ENCODE measurements at places on chromosomes 12 and 14.

GRCh38 chr14:20627346-20628027, 14.0 kb downstream of the OR6S1 start:
- no peak for DNase-seq

DNA sequence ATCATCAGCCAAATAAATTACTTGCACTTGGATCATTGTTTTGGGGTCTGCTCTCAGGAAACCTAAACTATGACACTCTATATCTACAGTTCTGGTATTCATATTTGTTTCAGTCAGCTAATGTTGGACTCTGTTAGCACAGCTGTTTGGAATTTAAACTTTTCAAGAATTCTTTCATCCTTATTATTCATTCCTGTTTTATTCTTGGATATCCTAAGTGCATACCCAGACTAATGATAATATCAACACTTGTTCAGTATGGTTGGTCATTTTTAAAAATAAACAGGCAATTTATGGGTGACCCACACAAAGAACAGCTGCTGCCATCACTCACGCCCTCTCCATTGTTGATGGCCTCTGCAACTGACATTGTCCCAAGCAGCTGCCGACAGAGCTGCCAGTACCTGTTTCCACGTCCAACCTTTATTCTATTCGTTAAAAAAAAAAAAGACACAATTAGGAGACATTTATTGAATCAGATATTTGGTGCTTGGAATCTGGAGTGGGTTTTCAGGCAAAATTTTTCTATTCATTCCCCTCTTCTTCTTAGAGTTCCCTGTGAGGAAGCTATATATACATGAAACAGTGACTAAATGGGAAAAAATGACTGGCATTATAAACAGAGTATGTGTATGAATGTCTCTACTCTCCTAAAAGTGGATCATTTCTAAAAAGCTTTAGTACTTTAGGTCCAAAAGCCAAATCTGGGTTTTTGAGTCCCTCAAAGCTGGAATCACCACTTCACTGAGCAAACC, 252.1 kb upstream of the NAV3 start:
- no peak for DNase-seq

GRCh38 chr14:58864751-58865513, 227.2 kb downstream of the DACT1 start:
- DNase-seq, result no peak

DNA sequence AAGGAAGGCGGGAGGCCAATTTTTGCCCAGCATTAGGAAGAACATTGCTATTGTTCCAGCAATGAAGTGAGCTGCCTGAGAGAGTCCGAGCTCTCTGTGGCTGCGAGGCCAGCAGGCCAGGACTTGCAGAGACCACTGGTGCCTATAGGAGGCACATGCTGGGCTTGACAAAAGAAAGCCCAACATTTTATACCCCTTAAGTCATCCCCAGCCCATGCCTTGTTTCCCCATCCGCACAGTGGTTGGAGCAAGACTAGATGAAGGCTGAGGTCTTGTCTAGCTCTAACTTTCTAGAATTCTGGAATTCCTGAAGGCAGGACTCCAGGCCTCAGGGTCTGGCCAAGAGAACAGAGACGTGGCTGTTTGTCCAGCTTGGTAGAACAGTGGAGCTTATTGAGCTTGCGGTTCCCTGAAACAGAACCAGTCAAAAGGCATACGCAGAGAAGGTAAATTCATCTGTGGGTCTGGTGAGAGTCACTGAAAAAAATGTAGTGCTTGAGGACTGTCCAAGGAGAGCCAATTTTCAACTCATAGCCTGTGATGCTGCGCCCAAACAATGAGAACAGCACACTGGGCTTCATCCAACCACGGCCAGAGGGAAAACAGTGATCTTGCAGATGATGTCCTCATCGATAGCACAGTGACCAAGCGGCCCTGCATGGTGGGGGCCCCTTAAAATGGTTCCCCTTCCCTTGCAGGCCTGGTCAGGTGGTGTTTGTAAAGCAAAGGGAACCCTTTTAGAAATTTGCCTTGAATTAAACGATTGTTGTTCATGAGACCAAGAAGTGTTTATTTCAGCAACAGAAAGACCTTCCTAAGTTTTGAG, 27.1 kb upstream of the COL2A1 start:
- no peak for DNase-seq

- no peak for DNase-seq
These were observed 111.8 kb downstream of the PRIMA1 start for GRCh38 chr14:93676416-93676958.

- DNase-seq, result no peak
These were observed 11.5 kb upstream of the KRT78 start for GRCh38 chr12:52860102-52860823.

DNA sequence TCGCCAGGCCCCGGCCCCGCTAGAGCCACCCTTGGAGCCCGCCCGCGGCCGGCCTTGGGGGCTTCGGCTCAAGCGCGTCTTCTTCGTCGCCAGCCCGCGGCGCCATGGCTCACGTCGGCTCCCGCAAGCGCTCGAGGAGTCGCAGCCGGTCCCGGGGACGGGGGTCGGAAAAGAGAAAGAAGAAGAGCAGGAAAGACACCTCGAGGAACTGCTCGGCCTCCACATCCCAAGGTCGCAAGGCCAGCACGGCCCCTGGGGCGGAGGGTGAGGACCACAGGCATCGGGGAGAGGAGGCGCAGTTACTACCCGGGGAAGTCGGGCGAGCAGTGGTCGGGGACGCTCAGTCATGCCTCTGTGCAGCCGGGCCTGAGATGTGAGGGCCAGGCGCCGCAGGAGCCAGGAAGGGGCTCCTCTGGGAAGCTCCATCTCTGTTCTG, 573 bp downstream of the ARL6IP4 start:
- no peak for DNase-seq

DNA sequence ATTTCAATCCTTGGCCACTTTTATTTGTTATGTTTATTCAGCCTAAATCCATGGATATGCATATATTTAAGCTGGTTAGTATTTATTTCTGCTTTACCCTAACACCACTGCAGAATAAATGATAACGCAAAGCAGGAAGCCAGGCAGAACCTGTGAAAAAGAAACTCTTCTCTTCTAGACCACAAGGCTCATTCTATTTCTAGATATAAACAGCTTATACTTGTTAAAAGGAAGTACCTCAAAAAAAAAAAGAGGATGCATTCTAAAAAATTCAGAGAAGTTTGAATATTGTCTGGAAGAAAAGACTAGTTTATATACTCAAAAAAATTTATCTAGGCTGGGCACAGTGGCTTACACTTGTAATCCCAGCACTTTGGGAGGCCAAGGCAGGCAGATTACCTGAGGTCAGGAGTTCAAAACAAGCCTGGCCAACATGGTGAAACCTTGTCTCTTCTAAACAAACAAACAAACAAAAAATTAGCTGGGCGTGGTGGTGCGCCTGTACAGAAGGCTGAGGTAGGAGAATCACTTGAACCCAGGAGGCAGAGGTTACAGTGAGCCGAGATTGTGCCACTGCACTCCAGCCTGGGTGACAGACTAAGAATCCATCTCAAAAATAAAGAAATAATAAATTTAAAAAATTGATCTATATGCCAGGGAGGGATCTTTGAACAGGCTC, 55.8 kb downstream of the GALNT4 start:
- DNase-seq, result no peak

GRCh38 chr14:56374421-56374820, 205.2 kb upstream of the TMEM260 start:
- DNase-seq, result no peak

DNA sequence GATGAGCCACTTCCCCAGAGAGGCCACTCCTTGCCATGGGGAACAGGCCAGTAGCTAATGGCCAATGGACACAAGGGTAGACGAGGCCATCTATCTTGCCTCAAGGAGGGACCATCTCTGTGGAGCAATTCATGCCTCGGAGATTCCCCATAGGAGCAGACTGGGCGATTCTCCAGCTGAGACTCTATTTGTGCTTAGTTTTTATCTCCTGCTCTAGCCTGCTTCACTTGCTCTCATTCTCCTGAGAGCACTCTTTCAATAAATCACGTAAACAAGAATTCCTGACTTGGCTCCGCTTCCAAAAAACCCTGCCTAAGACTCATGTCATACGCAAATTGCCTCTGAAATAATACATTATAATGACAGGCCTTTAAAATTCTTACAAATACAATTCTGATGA, 396.4 kb upstream of the USP15 start:
- no peak for DNase-seq

GRCh38 chr14:95885866-95886265, 9.2 kb downstream of the TUNAR start:
- no peak for DNase-seq

DNA sequence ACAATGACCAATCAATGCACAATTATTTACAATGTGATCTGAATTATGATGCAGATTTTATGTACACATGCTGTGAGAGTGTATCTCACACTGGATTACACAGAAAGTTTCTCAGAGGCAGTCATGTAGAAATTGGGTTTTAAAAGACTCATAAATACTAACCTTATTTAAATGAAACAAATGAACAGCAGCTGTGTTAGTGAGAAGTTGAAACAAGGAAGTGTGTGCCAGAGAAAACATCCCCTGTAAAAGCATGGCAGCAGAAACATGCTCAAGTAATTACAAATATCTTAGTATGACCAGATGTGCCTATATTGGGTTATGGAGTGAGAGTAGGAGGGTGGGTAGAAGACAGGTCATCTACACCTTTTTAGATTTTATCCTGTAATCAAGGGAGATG, 723.7 kb downstream of the C12orf50 start:
- no peak for DNase-seq

DNA sequence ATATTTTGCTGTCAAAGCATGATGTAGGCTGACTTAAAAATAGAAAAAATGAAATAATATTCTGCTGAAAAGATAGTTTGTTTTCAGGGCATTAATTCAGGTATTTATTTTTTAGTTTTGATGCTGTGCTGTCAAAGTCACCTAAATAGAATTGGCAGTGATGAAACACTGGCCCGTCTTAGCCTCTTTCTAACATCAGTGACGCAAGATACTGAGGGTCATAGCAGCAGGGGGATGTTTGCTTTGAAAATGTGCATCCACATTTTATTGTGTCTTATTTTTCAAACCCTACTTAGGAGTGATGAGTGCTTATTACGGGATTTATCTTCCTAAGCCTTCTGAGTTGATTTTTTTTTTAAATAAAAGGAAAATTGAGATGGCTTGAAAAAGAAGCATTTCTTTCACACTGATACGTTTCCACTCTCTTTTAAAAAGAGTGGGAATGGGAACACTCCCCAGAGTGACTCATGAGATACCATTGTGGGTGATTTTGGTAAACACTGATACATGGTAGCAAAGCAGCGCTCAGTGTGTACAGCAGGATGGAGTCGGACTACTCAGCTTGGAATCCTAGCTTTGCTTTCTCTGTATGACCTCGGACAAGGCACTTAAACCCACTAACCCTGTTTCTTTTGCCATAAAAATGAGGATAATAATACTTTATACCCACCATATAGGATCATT, 290.8 kb downstream of the ERC1 start:
- no peak for DNase-seq

DNA sequence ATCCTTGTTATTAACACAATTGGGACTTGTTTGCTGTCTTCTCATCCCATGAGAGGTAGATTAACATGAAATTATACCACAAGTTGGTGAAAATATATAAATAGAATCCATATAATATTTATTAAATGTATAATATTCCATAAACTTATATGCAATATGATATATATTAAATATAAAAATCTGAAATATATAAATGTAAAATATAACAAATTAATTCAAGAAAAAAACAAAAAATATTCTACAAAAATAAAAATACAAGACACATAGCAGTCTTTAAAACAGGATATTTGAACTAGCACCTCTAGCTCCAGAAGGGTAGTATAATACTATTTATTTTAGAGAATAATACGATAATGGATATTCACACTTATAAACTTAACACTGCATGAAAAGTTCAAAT, 603.3 kb upstream of the FLRT2 start:
- DNase-seq, result no peak

DNA sequence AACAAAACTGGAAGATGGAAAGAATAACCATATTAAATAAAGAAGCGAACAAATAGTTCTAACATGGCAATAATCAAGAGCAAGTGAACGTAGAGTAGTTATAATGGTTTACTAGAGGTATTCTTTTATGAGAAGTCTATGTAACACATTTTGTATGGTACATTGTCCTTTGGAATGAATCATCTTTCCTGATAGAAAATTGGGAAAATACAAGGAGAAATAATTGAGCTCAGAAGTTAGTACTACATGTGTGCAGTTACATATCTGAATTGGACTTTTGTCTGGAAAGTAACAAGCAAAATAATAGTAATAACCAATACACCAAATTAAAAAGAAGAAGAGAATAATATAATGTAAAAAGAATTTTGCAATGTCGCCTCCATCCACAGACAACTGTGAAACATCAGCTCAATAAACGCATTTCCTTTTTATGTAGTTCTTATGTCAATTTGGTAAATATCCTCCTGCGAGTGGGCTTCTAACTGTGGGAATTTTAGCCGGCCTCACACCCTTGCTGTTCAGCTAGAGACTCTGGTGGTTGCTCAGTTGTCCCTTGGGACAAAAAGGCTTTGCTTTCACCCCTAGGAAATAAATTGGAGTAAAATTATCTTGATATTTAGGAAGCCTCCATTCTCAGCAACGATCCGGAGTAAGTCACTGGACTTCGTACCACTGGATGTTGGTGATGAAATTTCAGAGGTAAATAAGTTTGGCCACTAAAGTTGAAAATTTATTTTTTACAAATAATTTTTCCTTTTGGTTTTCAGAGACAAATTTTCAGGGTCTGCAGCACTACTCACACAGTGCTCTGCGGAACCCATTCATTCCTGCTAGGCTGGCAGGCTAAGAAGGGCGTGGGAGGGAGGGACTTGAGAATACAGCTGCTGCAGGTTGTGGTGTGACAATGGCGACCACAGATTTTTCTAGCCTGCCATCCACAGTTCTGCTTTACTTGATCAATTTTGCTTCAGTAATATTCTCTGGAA, 1.1 kb upstream of the TUBA1A start:
- no peak for DNase-seq

DNA sequence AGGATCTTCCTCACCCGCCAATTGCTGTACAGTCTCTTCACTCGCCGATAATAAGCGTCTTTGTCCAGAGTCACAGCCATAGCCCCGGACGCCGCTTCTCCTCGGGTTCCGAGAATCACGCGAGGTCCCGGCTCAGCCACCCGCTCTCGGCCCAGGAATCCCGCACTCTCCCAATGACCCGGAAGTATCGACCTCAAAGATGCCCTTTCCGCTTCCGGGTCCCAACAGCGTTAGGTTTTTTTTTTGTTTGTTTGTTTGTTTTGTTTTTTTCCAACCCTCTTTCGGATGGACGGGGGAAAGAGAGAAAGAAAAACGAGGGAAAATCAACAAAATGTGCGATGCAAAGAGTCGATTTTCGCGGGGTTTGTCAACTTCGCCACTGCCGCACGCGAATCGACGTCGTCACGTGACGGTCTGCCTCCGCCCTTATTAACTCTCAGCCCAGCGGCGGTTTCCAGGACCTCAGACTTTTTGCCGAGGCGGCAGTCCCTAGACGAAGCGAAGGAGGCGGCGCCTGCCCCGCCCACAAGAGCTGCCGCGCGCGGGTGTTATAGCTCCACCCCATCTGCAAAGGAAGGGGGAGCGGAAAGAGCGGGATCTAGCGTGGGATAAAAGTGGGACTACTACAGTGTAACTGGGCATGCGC, at the start of gene SUPT16H:
Gene SUPT16H, minus strand, starts transcription at position 172 of the 646 bp plus-strand sequence. Its CDS starts 92 bp downstream, at position 80.
- DNase-seq, result peak; percentile 93

Data from activated CD4-positive, alpha-beta T cell treated with anti-CD3 and anti-CD28 coated beads, Interleukin-2, amount 50 U/mL, for 1 hour (primary cell).